ENCODE measurements at places on chromosomes 4 and X.
A peak's percentile ranks its signal among the peaks of the same experiment; 100 is the strongest.

DNA sequence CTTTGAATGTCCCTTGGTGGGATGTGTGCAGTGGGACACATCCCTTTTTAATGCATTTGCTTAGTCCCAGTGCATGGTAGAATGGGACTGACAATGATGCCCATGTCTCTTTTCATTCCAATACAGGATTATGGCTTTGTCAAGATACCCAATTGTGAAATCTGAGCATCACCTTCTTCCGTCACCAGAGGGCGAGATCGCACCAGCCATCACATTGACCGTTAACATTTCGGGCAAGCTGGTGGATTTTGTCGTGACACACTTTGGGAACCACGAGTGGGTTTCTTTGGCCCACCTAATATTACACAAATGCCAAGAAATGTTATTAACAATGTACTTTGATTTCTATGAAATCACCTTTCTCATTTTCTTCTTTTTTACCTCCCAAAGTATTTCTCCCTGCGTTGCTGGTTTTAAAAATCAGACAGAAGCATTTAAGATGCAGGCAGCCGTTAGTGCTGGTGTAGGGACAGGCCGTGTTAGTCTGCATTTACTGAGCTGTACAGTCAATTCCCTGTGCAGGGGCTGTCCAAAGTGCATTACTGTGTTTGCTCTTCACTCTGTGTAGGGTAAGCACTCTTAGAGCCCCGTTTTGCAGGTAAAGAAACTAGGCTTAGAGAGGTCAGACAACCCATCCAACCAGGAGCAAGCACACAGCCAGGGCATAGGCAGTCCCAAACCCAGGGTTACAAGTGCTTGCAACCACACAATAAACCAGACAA, 46.5 kb downstream of the CWH43 start:
- DNase-seq: no peak

DNA sequence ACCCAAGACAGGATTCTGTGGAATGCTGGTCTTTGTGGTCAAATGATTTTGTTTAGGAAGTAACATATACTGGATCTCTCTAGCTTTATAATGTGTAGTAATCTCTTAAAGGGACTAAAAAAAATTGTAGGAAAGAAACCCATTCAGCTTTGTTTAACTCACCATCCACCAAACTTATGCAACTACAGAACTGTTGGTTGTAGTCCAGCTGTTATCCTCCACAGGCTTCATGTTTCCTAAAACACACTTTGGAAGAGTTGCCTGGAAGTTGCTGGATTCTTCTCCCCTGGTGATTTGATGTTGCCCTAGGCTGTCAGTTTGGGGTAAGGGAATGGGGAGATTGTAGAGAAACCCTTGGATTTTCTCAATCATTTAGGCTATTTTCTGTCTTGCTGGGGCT, 89.3 kb downstream of the RLIM start:
- no peak for DNase-seq

DNA sequence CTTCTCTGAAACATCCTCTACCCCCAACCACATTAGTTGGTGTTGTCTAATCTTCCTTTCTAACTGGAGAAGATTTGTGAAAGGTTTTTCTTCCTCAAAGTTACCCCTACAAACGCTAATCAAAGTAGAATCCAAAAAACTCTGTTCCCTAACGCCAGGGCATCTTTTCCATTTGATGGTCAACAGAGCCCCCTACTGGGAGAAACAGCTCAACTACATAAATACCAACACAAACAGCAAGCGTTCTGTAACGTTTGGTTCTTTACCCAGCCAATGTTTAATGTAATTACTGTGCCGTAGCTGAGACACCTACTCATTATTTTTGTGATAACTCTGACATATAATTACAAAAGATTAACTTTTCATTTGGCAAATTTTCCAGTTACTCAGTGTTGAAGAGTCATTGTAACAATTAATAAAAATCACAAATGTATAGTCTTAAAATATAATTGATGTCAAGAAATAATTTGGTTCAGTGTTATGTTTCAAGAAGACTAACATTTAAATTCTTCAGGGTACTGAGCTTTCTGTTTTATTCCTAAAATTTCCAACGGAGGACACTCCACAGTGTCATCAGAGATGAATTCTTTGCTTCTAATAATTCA, 94.9 kb upstream of the TBC1D9 start:
- peak; percentile 0 for DNase-seq

- no peak for DNase-seq
These were observed 280.3 kb downstream of the ARAP2 start for GRCh38 chr4:35963974-35964515.

DNA sequence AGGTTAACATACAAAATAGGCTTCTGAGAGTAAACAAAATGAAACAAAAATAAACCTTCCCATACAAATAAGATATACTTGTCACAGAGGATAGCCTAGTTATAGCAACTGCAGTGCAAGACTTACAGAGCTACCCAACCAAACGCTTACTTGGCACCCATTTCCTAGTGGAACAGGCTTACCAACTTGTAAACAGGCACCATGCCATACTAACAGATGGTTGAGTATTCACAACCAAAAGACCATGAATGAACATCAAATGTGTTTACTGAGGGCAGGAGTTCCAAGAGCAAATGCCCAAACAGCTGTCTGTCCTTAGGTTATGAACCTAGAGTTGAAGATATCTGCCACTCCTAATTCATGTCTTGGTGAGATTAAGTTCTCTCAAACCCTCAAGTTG, 2629.2 kb downstream of the PCDH7 start:
- DNase-seq: no peak

DNA sequence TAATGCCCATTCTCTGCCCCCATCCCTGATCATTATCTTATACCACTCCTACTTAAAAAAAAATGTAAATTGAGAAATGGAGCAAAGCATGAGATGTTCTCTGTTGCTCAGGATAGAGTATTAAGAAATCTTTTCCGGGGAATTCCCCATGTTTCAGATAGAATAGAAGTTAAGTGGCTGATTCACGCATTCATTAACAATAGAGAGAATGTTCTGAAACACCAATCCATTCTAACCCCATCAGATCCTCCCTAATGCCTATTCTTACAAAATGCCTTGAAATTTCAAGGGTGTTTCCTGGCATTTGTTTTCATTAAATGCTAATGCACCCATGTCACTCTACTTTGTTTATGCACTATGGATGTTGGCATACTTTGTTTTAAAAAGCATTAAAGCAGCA, 101.1 kb downstream of the AREG start:
- DNase-seq: no peak

GRCh38 chr4:52904421-52904820, 42.3 kb downstream of the RASL11B start:
- DNase-seq: no peak

- no peak for DNase-seq
These were observed 98.8 kb upstream of the EOLA2 start for GRCh38 chrX:150037041-150037440.

DNA sequence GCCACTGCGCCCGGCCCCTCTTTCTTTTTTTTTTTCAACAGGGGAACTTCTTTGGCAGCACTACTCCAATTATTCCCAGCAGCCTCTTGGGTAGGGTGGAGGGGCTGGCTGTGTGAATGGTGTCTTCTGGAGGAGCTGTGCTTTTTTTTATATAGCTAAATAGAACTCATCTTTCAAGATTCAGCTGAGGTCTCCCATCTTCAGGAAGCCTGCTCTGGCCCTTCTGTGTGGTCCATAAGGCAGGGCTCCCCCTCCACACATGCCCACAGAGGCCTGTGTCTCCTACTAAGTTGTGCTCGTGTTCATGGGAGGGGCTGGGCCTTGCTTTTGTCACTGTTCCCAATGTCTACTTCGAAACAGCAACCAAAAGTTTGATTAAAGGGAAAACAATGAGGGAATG, 116.8 kb downstream of the AFAP1 start:
- no peak for DNase-seq

DNA sequence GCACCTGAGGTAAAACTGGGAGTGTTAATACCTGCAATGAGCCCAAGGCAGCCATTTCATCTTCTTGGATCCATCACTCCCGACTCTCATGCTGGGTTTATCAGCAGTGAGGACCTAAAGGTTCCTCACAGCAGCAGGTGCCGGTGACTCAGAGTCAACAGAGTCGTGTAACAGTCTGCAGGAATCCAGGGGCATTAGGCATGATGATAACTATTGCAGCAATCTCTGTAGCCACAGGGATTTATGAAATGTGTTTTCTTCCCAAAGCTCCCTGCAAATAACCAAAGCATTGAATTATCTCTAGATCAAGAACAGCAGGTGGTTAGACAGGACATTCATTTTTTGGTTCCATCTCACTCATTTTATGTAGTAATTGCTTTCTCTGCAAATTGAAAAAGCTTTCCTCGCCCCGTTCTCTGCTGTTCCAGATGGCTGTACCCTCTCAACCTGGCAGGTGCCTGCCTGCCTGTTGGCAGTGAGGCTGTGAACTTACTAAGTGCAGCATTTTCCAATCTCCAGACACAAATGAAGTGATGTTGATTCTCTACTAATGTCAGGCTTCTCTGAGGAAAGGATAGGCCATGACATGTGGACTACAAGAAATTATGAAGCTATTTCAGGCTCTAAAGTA, 48.1 kb upstream of the TSPAN7 start:
- no peak for DNase-seq

DNA sequence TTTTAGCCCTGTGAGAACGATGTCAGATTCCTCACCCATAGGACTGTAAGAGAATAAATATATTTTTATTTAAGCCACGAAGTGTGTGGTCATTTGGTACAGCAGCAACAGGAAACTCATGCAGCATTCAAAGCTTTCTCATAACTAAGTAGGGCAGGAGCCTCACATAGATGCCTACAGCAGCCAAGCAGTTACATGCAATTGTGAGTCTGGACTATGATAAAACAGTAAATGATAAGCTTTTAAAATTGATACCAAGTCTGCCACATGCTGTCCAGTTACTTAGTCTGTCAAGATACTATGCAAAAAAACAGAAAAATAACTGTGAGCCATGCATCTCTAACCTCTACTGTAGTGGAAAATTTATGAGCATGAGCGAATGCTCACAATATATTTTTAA, 359.6 kb downstream of the HS3ST1 start:
- DNase-seq: no peak

DNA sequence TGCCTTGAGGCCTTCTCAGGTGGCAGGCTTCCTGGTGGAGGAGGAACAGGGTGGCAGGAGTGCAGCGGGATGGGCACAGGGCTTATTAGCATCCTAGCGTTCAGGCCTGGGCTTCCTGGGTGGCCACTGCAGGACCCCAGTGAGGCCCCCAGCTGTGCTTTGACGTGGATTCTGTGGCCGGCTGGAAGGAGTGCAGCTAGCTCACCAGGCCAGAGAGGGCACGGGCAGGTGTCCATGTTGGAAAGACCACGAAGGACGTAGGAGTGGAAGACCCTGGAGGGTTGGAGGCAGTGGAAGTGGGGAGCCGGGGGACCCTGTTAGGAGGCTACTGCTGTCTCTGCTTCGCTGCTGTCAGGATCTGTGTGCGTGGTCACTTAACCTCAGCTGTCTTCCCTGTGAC, 13.3 kb upstream of the TADA2B start:
- no peak for DNase-seq

DNA sequence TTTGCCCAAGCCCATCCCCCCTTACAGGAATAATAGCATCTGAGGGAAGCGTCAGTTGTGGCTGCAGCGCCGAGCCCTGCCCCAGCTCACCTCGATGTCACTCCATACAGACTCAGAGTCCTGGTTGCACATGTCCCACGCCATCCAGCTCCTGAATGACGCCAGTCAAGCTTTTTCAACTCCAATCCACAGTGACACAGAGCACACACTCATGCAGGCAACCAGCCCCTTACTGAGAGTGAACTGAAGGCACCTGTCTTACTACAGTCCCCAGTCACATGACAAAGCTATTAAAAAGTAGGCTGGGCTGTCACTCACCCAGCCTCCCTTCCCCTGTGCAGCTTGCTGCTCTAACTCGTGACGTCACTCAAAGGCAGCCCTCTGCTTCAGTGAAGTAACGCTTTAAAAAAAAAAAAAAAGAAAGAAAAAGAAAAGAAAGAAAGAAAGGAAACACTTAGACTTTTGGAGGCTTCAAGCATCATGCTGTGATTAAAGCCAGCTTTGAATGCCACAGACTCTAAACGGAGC, at the start of gene PPARGC1A:
TSS of gene PPARGC1A (minus strand) at position 234 of the 528 bp plus-strand sequence. CDS start at position 144, 90 bp downstream.
- no peak for DNase-seq

DNA sequence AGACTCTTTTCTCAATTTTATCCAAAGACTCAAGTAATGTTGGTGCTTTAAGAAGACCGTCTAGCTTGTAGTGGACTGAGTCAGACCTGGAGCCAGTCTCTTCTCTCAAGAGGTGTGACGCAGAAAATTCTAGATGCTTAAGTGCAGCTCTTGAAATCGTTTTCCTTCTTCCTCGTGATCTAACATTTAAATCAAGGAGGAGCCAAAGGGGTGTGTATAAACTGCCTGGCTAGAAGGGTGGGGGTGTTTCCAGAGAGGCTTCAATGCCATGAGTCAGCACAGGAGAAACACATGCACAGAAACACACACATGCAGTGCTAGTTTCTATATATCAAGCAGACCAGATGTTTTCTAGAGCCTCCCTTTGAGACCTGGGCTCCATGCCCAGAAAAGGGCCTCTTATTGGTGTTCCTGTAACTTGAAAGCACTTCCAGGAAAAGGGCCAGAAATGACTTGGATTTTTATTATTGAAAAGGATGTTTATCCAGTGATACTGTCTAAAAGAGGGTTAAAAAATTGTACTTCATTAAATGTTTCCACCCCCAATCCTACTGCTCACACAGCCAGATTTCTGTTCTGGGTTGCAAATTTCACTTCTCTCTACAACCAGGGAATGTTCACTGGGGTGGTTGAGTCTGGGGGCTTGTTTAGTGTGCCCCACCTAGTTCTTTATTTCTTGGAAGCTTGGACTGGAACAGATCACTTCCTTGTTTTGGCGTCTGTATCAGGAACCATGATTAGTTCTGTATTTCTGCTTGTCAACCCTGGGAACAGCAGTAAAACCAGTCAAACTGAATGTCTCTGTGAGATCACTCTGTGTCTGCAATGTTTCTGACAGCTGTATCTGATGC, at the start of gene CLIC2:
TSS of gene CLIC2 (minus strand) at position 129 of the 851 bp plus-strand sequence. CDS start 187 bp downstream, outside the sequence.
- no peak for DNase-seq

DNA sequence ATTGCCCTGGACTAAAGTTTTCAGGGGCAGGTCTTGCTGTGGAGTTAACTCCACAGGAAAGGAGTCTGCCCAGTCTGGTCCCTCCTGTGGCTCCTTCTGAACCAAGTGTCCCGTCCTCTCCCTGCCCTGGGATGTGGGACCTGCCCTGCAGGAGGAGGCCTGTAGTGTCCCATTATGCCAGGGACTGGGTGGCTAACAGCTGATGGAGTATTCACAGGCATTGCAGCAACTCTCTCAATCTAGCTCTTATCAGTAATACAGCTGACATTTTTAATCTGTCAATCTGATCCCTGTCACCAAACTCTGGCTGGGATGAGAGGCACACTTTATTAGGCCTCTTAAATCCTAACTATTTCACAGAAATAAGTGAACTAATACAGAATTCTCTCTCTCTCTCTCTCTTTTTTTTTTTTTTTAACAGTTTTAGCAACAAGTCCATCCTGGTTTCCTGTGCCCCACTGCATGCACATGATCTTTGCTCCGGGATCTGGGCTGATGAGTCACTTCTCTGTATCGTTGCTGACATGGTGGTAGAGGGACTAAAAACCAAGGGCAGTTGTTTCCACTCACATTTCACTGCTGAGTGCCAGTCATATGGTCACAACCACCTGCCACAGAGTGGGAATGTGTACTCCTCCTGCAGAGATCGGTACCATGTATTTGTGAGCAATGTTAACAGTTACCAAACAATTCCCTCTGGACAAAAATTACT, 39.1 kb downstream of the HAND2 start:
- no peak for DNase-seq

- DNase-seq: no peak
These were observed 3.7 kb downstream of the CXCL9 start for GRCh38 chr4:76003620-76004019.
